ENCODE measurements at places on chromosomes 1 and 21.

- no peak for DNase-seq
Measured at GRCh38 chr1:228131766-228132165, 8.3 kb upstream of the GUK1 start.

- no peak for DNase-seq
Measured at GRCh38 chr1:29488794-29489311, 252.5 kb downstream of the PTPRU start.

DNA sequence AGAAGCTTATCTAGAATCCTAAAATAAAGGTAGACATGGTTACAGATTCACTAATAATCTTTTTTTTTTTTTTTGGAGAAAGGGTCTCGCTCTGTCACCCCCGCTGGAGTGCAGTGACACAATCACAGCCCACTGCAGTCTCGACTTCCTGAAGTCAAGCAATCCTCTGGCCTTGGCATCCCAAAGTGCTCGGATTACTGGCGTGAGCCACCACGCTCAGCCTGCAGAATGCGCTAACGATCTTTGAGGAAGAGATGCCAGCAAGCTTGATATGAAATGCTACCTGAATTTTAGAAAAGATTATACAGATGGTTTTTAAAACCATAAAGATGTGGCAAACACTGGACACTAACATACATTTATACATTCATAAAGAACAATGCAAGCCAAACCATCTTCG, 4.1 kb upstream of the GNPAT start:
- DNase-seq: no peak

DNA sequence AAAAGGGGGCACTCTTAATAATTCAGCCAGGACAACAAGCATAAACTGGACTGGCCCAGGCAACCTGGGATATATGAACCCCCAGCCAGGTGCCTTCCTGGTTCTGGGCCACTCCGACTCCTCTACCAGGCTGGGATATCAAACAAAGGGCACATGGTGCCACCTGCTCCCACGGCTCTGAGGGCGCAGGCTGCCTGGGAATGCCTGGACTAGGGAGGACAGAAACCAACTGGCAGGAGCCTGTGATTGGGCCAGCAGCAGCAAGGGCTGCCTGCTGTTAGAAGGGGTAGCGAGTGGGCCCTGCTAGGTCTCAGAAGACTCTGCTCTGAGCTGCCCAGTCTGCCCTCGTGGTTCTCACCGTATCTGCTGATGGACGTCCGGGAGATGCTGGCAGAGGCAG, 123.2 kb upstream of the CD34 start:
- DNase-seq: no peak

DNA sequence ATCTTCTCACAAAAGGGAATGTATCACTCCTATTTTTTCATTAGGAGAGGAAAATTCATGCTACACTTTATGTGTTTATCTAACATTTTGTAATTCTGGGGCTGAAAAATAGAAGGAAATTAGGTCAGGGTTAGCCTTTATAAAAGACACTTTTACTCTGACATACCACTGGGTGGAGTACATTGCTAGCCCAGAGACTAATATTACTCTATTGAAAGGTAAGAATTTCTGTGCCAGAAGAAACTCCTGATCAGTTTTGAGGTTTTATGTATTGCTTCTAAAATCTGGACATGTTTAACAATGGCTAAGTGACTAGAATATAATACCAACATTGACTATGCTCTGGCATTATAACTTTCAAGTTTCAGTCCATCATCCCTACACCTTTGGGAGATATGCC, 724.6 kb downstream of the USP25 start:
- no peak for DNase-seq

- no peak for DNase-seq
Measured at GRCh38 chr1:145874646-145875045, 11.0 kb downstream of the ANKRD35 start.

GRCh38 chr1:240107058-240107684, 15.5 kb downstream of the FMN2 start:
- no peak for DNase-seq

DNA sequence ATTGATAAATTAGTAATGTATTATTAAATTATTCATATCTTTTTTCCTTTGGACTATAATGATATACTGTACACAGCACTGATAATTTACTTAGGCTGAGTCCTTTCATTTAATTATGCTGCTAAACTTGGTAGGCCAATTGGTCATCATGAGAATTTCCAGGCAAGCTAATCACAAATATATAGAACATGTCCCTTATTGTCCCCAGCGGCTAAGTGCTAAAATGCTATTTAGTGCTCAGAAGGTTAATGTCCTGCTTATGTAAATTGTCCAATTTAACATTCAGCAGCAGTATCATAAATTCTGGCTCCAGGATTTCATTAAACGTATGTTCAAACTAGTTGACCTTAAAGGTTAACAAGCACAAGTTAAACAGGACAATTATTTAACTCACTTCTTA, 30.0 kb upstream of the RRP15 start:
- DNase-seq: no peak

DNA sequence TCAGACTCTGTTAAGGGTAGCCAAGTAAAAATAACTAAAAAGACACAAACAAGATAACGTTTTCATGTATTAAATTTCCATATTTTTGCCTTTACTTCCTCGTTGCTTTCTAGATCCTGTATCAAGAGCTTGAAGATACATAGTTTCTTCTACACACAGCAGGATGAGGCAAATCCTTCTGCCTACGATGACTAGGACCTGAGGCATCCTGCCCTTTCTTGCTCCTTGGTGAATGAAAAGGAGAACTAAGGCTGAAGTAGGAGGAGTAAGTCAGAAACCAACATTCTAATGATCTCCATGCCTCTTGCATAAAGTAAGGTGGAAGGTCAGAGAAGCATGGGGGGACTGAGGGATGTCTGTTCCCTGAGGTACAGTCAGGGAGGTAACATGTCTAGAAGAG, 102.6 kb downstream of the GPATCH2 start:
- DNase-seq: no peak

DNA sequence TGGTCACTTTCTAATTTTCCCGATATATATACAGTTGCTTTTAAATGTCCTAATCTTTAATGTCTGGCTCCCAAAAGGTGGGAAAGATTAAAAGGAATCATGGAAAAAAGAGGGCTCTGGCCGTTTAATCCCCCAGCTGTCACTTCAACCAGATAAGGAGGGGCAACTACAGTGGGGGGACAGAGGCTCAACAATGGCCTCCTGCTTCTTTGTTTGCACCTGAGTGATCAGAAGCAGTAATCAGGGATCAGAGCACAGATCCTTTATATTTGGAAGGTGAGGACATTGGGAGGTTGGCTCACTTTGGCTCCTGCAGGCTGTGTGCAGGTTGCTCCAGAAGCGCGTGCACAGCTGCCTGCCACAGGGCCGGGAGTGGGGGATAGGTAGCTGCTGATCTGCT, 212.8 kb downstream of the FMN2 start:
- no peak for DNase-seq

- no peak for DNase-seq
Measured at GRCh38 chr1:155083865-155084721, 5.5 kb downstream of the EFNA3 start.

- DNase-seq: no peak
Measured at GRCh38 chr1:7568901-7569524, 202.1 kb upstream of the VAMP3 start.

DNA sequence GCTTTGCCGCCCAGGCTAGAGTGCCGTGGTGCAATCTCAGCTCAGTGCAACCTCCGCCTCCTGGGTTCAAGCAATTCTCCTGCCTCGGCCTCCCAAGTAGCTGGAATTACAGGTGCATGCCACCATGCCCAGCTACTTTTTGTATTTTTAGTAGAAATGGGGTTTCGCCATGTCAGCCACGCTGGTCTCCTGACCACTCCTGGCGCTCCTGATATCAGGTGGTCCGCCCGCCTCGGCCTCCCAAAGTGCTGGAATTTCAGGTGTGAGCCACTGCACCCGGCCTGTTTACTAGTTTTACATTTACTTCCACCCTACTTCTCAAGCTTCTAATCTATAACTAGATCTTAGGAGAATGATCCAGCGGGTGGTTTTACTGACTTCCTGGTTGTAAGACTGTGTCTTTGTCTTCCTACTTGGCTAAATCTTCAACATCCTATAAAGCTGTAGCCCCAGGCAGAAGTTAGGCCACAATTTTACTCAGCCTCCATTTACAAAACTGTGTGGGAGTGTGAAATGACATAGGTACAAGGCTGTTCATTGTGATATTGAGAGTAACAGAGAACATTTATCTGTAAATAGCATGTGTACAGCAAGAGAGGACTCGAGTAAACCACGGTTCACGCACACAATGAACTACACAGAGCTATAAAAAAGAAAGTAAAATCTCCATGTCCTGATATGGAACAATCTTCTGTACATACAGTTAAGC, 9.6 kb upstream of the POU2F1 start:
- no peak for DNase-seq

- no peak for DNase-seq
Measured at GRCh38 chr1:99674115-99675064, 28.5 kb downstream of the PALMD start.

- no peak for DNase-seq
Measured at GRCh38 chr1:201495551-201496295, 11.2 kb downstream of the CSRP1 start.

- no peak for DNase-seq
Measured at GRCh38 chr1:20183035-20183434, 2.9 kb upstream of the UBXN10 start.

- DNase-seq: no peak
Measured at GRCh38 chr21:14684071-14684470, 138.0 kb upstream of the SAMSN1 start.

GRCh38 chr1:186014370-186015037, 280.3 kb downstream of the HMCN1 start:
- DNase-seq: no peak

GRCh38 chr1:59198564-59198963, 98.3 kb upstream of the FGGY start:
- DNase-seq: no peak

GRCh38 chr1:221801251-221801661, 59.4 kb upstream of the DUSP10 start:
- DNase-seq: no peak

DNA sequence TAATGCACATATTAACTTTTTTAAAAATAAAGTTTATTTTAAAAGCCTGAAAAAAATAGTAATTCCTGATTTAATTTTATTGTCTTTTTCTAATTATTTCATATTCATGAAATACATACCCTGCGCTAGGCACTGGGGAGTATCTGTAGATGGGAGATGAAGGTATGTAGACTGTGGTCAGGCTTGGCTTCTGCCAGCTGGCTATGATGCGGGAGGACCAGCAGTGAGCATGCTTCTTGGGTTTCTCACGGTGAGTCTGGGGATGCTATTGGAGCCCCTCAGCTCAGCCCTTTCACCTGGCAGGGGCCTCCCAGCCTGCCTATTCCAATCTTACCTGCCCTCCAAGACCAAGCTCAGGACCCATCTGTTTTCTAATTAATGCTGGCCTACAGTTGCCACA, 138.4 kb downstream of the NOS1AP start:
- no peak for DNase-seq

DNA sequence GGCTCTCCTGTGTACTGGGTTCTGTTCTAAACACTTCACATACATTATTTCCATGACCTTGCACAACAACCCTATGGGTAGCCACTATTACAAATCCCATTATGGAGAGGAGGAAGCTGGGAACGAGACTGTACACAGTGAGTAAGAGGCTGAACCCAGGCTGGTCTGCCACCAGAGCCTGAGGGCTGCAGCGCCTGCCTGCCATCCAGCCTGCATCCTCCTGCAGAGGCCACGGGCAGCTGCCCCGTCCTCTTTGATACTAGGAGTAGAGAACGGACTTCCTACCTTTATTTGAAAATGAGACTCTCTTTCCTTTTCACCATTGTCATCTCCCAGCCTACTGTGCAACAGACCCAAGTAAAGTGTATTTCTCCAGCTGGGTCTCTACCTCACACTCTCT, 370.0 kb downstream of the HHAT start:
- DNase-seq: no peak

- no peak for DNase-seq
Measured at GRCh38 chr1:161440312-161440894, 64.9 kb upstream of the FCGR2A start.

- DNase-seq: no peak
Measured at GRCh38 chr1:119316870-119317416, 51.6 kb upstream of the HAO2 start.

DNA sequence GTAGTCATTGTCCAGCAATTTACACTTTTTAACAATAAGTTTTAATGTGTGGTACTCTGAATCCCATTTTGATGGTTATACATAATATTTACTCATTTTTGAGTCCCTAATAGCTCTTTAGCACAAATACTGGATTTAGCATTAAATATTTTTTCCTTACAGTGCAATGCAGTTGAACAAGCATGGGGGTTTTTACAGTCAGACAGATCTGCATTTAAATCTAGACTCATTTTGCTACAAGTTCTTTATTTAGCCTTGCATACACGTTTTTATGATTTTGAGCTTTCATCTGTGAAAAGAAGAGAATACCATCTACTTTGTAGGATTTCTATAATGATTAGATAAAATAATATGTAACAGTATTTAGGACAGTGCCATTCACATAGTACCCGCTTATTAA, 44.0 kb downstream of the PTPRC start:
- DNase-seq: no peak

- no peak for DNase-seq
Measured at GRCh38 chr1:34806396-34806795, 13.6 kb downstream of the GJA4 start.

DNA sequence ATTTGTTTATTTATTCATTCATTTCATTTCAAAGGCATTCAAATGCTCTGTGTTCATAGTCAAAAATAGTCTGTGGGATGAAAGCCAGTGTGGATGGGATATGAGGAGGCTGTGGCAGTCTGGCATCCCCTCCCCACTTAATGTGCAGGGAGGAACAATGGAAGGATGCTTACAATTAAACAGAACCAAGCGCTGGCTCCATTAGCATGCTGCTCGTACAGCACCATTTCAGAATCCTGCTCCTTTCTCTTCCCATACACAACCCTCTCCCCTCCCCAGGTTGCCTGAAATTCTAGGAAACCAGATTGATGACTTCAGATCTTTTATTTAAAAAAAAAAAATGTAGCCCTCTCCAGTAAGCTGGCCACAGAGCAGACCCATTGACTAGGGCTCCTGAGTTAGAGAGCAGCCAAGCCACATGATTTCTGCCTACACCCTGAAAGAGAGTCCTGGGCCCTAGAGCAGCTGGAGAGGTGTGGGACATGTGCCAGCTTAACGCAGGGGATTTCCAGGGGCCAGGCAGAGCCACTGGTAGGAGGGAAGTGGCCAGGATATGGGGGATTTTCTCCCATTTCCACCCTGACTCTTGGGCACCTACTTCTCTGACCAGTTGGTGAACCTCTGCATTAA, 205.2 kb downstream of the ASTN1 start:
- no peak for DNase-seq

Data from stimulated activated CD8-positive, alpha-beta memory T cell treated with anti-CD3 and anti-CD28 coated beads, Interleukin-4, amount 100 ng/mL, for 4 hours (primary cell).